ENCODE measurements at places on chromosomes 11 and 22.

DNA sequence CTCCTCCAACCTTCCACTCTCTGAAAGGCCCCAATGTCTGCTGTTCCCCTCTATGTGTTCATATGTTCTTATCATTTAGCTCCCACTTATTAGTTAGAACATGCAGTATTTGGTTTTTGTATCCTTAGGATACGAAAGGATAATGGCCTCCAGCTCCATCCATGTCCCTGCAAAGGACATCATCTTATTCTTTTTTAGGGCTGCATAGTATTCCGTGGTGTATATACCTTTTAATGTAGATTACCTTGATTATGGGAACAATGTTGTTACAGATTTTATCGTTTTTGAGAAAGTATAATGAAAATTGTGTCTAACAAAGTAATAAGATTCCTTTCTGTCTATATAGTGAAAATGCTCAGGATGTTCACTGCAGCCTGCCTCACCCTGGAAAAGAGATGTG lies 16.0 kb upstream of the CAVIN3 start:
- no peak for DNase-seq

- no peak for DNase-seq
These were observed 57.4 kb downstream of the BCL2L13 start for GRCh38 chr22:17695986-17696385.

- no peak for DNase-seq
These were observed 435.1 kb upstream of the CCDC90B start for GRCh38 chr11:83721263-83721662.

DNA sequence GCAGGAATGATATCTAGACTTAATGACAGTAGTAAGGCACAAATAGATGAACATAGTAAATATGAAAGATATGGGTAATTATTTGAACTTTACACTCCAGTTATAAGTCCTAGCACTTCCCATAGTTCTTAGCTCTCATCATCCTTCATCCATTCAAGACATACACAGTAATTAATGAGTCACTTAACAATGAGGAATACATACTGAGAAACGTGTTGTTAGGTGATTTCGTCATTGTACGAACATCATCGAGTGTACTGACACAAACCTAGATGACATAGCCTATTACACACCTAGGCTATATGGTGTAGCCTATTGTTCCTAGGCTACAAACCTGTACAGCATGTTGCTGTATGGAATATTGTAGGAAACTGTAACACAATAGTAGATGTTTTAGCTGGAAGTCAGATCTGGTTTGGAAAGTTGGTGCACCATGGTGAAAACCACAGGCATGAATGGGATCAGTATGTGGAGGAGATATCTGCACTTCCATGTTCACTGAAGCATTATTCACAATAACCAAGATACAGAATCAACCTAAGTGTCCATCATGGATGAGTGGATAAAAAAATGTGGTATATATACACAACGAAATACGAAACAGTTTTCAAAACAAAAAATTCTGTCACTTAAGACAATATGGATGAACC lies 229.9 kb upstream of the PITPNB start:
- no peak for DNase-seq
